ENCODE measurements at places on chromosomes 5 and 9. TPM values are rescaled to one million over a fixed set of nuclear protein-coding genes. Genes with fewer than 3 reads are reported as not detected.

GRCh38 chr9:4030751-4031150 is 269.1 kb downstream of the GLIS3 start:
- DNase-seq = no peak

The EDIL3 gene
- polyA plus RNA-seq = 1.3 TPM

- no peak for DNase-seq
Measured at GRCh38 chr9:109483744-109484429, 14.2 kb downstream of the PTPN3 start.

GRCh38 chr5:65624025-65624570 is at the start of gene TRIM23:
TRIM23 (minus strand) TSS chr5:65624333; CDS start chr5:65624274, 59 bp downstream.
- peak; percentile 89 for DNase-seq

GRCh38 chr5:122921826-122922225 is 76.4 kb downstream of the SNX24 start:
- no peak for DNase-seq

DNA sequence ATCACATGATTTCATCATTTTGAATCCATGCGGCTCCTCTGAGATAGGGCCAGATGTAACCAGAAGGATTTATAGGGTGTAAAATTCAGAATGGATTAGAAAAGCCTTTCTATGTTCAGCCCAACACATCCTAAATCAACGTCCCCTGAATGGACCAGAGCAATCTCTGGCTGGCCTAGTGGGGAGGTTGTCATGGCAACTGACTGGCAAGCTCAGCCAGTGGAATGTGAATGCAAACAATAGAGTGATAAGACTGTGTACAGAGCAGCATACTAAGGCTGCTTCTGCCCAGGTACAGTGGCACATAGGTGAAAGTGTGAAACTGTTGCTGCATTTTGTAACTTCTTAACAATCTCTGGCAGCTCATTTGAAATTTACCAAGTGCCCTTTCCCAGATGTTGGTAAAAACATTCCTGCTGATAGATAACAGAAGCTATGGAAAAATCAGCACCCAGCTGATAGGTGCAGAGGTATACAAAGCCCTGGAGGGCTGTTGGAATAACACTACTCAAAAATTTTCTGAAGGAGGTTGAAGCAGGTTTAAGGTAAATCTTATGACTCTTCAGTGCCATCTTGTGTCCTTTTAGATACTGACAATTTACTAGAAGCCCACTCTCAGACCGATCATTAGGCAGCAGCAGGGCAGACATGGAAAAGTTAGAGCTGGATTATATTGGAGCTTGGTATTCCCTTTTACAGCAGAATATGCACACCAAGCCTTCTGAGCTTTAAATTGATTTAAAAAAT is 267.2 kb downstream of the RAB3C start:
- DNase-seq = peak; percentile 70

GRCh38 chr5:91277093-91277626 is 106.0 kb downstream of the ARRDC3 start:
- DNase-seq = no peak

The KIAA0825 gene
- 0.33 TPM for polyA plus RNA-seq

GRCh38 chr9:32265037-32265436 is 119.4 kb upstream of the ACO1 start:
- no peak for DNase-seq

- DNase-seq = no peak
Measured at GRCh38 chr5:8905021-8905420, 640.9 kb downstream of the SEMA5A start.

The WDR38 gene
- polyA plus RNA-seq = not detected

DNA sequence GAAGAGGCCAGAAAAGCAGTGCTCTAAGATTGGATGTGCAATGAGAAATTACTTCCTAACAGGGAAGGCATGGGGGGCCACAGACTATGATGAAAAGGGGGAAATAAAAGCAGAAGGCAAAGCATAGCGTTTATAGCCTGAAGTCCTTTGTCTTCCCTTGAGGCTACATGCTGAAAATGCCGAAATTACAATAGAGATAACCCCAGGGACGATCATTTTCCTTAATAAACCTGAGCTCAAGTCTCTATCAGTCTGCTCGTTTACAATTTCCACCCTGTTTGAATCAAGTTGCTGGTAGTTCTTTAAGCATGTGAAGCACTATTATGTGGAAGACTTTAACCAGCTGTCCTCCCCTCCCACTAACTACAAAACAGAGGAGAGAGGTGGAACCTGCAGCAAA is 60.4 kb downstream of the FREM1 start:
- DNase-seq = no peak

The CCL27 gene
- polyA plus RNA-seq = not detected

- DNase-seq = no peak
Measured at GRCh38 chr5:14296533-14297331, 153.6 kb downstream of the TRIO start.

- no peak for DNase-seq
Measured at GRCh38 chr9:4226331-4227250, 73.3 kb downstream of the GLIS3 start.

DNA sequence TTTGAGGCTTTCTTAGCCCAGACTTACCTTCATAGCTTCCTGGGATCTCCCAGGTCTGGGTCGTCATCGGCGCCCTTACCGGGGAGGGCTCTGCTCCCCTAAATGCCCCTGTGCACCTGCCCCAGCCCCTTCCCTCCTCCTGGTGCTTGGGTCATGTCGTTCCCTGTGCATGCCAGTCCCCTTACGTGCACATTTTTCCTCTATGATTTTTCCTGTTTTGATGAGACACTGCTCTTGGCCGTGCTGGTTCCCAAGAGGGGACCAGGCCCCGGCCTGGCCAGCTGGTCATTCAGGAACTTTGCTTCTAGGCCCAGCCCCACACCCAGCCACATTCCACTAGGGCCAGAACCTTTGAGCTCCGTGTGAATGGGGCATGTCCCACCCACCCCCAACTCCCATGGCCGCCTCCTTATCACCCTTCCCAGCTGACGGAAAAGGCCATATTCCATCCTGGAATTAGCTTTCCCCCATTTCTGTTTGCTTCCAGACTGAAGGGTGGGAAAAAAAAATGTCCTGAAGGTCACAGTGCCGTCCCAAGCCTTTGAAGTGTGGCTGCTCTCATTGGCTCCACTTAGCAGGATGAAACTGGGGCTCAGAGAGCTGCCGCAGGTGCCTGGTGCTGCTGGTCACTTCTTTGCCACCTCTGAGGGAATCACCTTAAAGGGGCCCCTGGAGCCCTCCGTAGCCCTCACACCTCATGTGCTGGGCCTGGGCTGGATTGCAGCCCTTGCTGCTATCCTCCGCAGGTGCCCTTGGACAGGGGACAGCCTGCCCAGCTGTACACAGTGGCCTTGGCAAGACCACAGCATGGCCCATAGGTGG is 25.1 kb downstream of the ERGIC1 start:
- no peak for DNase-seq

The EXOSC3 gene
- 11.2 TPM for polyA plus RNA-seq

The SPAG8 gene
- polyA plus RNA-seq = 1.6 TPM

DNA sequence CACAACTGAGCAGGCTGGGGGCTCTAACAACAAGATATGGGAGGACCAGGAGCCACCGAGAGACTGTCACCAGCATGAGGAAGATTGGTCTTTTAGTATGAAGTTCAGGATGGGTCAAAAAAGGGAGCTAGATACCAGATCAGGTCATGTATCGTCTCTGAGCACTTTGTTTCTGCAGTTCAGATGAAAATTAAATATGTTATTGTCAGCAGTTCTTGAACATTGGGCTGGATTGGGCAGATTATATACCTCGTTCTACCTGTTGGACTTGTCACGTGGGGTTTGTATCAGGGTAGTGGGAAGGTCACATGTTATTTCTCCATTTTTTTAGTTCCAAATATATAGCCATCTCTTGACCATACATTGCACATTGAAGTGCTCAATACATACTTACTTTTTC is 47.3 kb downstream of the RCL1 start:
- no peak for DNase-seq

The N4BP3 gene
- polyA plus RNA-seq = 0.75 TPM
